ENCODE measurements at places on chromosomes 4 and X.

- DNase-seq: no peak
These were observed 504.3 kb downstream of the FAM133A start for GRCh38 chrX:94178145-94178788.

- DNase-seq: no peak
These were observed 160.8 kb downstream of the DKK2 start for GRCh38 chr4:106875340-106875739.

DNA sequence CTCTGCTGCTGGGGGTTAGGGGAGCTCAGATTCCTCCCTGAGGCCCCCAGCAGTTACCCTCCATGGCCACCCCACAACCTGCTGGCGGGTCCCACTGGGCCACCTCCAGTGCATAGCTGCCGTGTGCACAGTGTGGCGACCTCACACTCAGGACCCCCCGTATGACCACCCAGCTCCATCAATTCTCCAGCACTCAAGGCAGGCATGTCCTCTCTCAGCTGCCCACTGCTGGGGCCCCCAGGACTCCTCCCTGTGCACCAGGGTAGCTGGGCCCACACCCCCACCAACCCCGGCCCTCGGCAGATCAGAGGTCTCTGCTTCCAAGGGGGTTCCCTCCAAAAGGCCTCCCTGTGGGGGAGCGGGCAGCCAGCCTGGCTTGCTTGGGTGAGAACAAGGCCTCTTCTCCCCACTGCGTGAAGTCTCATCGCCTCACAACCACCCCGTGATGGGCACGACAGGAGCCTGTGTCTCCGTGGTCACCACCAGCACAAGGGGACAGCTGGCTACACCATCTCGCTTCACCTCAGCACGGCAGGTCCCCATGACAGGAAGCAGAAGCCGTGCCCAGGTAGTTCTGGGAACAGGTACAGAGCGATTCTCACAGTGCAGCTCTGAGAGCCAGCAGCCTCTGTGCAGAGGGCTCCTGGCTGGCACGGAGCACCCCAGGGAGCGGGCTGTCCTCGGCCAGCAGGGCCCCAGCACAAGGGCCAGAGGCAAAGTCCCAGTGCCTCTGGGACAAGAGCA, 4.6 kb upstream of the HAUS3 start:
- no peak for DNase-seq

GRCh38 chrX:119693040-119693995, at the start of gene SEPTIN6:
Gene SEPTIN6, minus strand, starts transcription at chrX:119693168. Its CDS starts 63 bp downstream, at chrX:119693105.
- DNase-seq: peak; percentile 49

- no peak for DNase-seq
These were observed 100.8 kb downstream of the SHROOM3 start for GRCh38 chr4:76535603-76536372.

GRCh38 chr4:96991083-96991482, 1151.2 kb downstream of the PDHA2 start:
- DNase-seq: no peak

GRCh38 chr4:169195032-169195431, 75.7 kb downstream of the SH3RF1 start:
- no peak for DNase-seq

DNA sequence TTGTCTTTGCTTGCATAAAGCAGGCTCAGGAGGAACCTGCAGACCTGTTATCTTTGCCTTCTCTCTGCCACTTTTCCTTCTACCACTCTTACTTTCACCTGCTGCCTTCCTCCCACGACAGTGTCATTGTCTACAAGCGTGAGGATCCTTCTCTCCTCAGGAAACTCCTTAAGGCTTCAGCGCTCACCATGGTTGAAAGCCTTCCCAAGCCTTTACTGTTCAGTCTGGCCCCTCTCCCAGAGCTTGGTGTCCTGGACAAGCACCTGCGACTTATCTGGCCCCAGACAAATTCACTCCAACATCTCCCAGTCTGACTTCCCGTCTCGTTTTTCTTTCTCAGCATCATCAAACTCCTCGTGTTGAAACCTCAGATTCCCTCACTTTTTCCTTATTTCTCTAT, 31.0 kb downstream of the CC2D2A start:
- no peak for DNase-seq

GRCh38 chr4:39205000-39205399, 22.7 kb downstream of the WDR19 start:
- no peak for DNase-seq

GRCh38 chr4:137523329-137523728, 9.0 kb downstream of the PCDH18 start:
- DNase-seq: no peak

DNA sequence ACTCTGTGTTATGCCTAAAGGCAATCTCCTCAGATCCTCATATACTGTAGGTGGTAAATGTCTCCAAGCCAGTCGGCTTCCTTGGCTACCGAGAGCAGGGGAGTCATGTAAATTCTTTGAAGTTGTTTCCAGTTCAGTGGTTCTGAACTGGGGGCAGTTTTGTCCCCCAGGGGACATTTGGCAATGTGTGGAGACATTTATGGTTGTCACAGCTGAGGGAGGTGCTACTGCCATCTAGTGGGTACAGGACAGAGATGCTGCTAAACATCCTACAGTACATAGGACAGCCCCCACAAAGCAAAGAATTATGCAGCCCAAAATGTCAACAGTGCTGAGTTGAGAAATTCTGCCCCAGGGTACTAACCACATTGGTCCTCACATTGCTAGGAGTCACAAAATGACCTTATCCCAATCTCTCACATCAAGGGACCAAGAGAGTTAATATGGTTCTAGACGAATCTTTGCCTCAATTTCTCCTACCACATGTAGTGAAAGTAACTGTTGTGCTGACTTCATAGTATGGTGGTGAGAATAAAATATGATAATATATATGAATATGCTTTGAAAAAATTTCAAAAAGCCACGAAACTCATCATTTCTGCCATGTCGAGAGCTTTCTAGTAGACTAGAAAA, 104.4 kb upstream of the ARHGAP24 start:
- DNase-seq: peak; percentile 2

- DNase-seq: no peak
These were observed 237.7 kb upstream of the TLL1 start for GRCh38 chr4:165635381-165635780.

DNA sequence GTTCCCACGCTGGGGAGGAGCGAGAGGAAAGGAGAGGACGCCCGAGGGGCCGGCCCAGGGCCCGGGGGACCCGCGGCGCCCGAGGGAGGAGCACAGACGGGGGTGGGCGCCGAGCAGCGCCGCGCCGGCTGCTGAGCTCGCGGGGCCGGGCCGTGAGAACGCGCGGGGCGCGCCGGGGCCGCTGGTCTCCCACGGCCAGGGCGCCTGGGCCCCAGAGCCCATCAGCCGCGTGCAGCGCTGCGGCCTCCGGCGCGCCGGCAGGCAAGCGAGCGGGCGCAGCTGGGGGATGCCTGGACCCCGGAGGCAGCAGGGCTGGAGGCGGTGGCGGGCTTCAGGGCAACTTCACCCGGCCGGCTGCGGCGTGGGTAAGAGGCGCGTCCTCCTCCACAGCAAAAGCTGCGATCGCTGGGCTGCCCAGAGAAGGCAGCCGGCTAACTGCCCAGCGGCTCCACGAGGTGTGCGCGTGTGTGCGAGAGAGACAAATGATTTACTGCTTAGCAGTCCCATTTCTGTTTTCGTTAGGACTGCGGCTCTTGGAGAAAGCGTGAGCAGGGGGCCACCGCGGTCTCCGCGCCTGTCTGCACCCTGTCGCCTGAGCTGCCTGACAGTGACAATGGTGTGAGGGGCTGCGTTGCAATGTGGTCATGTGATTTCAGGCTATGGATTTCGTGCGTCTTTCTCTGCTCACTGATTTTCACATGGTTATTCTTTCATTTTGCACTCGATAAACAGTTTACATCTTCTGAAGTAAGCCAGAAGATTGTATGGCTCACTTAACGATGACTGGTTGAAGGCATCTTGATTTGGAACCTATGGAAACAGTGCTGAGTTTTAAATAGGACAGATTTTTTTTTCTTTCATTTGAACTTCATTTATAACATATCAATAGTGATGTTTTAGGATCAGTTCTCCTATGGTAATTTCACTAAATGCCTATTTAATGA, 1.2 kb downstream of the GUCY1A1 start:
- peak; percentile 24 for DNase-seq

Data from inflammatory macrophage treated with lipopolysaccharide for 1 hour (primary cell).